ENCODE measurements at places on chromosomes 5 and 9. TPM values are rescaled to one million over a fixed set of nuclear protein-coding genes. Genes with fewer than 3 reads are reported as not detected.

DNA sequence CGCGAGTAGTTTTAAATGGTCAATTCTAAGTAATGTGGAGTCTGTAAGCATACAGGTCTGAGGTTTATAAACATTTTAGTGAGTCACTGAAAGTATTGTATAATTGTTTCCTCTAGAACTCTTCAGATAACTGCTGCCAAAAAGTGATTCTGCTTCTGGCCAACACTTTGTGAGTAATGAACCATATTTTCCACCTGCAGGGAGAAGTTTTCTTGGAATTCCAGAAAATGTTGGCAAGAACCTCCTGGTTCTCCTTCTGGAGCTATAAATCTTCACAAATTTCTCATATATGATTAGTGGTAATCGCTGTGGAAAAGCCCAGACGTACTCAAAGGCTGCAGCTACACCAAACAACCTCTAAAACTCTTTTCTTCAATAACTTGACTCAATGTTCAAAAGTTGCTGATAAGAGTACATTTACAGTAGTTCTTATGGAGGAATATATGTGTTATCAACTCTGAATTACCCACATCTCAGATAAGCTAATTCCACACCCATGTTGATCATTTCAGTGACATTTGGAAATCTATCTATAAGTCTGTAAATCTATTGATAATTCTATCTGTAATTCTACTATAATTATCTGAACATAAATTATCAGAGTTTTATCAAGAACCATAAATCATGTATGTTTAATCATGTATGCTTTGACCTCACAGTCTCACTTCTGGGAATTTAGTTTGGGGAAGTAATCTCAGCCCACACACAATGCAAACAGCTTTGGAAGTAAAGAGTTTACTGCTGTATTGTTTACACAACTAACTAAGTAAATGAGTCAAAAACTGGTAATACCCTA, 74.1 kb downstream of the FNBP1 start:
- H3K36me3 ChIP-seq, result peaks cover 12% of the 10 kb centered on the region
- H3K27ac ChIP-seq, result no peak overlapping the region
- H3K4me3 ChIP-seq, result no peak overlapping the region
- no peak for DNase-seq
- peaks cover 14% of the 10 kb centered on the region for H3K4me1 ChIP-seq
- no peaks in the 10 kb centered on the region for H3K27me3 ChIP-seq

BSPRY gene
- not detected for total RNA-seq

OTP gene
- total RNA-seq, result not detected

MIER3 gene
- 31.1 TPM for total RNA-seq

PRDM12 gene
- not detected for total RNA-seq

GPR150 gene
- total RNA-seq, result 0.66 TPM

NNT gene
- total RNA-seq, result 65.7 TPM

All from naive thymus-derived CD4-positive, alpha-beta T cell (primary cell).